Effector CD8-positive, alpha-beta T cell (primary cell): ENCODE measurements at places on chromosomes 7 and 10.

DNA sequence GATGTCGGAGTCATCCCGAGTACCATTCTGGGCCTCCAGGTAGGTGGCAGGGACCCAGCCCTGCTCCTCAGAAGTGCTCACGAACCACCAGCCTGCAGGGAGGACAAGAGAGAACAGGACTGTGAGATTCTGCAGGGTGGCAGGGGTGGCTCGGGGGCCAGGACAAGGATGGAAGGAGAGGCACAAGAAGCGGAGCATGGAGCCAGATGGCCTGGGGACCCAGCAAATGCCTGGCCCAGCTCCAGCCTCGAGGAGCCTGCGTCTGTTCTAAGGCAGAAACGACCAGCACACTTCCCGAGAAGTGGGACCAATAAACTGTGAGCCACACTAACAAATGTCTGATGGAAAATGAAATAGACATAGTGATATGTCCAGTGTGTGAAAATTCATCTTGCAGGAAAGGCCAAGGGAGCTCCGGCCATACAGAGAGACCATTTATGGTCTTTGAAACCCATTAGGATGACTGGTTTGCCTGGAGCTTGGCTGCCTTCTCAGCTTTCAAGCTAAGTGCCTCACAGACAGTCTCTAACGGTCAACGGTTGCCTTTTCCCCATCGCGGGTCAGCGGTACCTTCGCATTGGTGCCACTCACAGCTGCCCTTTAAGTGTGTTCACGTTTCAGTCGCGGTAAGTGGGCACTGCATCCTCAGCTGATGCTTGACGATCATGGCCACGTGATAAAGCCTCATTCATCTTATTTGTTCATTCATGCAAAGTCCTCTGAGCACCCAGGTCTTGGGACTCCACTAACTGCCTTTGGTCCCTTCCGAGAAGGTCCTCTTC is 133.8 kb downstream of the NEURL1 start:
- DNase-seq = no peak

- DNase-seq = no peak
These were observed 3.0 kb downstream of the ACHE start for GRCh38 chr7:100892364-100893317.

GRCh38 chr7:28423918-28424514 is 11.7 kb downstream of the CREB5 start:
- DNase-seq = no peak

DNA sequence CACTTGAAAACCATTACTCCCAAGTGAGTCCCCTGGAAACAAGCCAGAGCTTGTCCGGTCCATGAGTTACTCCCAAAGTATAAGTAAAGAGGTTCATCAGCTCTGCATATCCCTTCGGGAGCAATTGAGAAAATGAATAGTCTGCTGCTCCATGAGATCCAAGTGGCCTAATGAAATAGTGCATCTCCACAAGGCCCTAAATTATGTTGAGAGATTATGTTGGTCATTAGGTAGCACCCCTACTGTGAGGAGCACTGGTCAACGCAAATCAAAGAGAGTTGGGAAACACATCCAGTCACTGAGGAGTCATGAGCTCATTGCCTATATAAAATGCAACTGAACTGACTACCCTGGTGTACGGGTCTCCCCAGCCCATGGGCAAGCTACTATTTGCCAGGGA is 205.5 kb upstream of the AOAH start:
- DNase-seq = no peak

GRCh38 chr10:116371737-116372136 is 47.5 kb downstream of the CCDC172 start:
- DNase-seq = no peak

DNA sequence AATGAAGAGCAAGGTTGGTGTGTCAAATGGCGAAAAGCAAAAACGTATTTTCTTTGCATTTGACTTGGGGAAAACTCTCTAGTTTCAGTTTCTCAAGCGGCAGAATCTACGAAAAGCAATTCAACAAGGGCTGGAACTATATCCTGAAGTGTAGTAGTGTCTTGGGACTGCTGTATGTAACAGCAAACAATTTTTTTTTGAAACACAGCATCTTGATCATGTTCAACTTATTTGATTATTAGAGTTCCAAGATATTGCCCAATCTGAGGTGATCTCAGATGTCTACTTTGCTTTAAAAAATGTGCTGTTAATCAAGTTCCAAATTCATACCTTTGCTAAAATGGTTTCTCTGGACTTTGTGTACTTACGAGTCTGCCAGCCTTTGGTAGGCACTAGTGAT is 120.6 kb downstream of the ZWINT start:
- no peak for DNase-seq

DNA sequence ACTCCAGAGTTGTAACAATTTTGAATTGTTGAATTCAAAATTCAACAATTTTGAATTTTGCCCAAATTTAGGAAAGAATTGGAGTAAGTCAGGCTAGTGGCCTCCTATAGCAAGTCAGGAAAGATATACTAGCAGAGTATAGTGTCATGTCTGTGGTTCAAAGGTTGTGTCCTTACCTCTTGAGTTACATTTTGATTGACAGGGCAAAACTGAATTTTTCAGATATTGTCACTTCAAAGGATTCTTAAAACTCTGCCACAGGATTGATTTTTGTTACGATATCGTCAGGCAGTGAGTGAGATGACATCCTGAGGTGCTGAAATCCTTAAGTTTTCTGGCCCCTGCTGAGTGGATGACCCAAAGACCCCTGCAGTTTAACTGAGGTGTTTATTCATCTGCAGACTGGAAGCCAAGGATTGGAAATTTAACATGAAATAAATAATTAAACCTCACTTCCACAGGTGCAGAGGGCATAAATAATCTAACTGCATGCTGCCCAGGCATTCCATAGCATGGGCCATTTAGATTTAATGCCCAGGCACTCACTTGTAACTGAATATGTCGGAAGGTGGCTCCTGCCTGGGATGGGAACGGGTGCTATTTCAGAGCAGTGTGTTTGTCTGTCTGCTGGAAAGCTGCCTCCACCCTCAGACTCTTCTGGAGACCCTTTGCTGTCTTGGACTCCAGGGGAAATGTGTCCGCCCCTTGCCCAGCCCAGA is 50.8 kb downstream of the RBM20 start:
- no peak for DNase-seq
